ENCODE measurements at places on chromosomes 4 and X.

DNA sequence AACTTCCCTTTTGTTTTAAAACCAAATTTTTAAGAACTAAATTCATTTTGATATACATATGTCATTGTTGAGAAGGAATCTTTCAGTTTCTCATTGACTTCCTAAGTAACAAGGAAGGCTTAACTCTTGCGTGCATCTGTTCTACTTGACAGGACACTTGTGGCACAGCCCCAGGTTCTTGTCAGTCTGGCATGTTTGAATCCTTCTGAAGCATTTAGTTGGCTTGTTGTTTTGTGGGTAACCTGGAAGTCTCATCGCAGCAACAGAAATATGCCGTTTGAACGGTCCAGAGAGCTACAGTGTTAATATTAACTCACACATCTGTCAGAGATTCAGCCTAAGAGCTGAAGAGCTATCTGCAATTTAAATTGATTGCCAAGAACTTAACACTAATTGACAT is 76.0 kb downstream of the GLRA3 start:
- DNase-seq: no peak

GRCh38 chr4:170399581-170400293 is 310.0 kb upstream of the AADAT start:
- no peak for DNase-seq

DNA sequence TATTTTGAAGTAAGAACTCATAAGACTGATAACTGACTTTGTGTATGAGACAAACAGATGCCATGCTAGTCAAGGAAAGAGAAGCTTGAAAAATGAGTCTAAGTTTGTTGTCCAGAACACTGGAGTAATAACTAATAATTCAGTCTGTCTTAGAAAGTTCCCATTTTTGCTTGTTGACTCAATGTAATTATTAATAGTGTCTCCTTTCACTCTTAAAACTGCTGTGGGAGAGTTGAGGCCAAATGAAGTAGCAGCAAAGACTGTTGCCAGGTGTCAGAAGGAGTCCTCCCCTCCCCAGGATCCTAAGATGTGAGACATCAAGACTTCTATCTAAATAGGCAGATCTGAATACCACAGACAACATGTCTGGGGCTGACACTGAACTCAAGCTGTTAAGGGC is 20.8 kb upstream of the FAM13A start:
- no peak for DNase-seq

DNA sequence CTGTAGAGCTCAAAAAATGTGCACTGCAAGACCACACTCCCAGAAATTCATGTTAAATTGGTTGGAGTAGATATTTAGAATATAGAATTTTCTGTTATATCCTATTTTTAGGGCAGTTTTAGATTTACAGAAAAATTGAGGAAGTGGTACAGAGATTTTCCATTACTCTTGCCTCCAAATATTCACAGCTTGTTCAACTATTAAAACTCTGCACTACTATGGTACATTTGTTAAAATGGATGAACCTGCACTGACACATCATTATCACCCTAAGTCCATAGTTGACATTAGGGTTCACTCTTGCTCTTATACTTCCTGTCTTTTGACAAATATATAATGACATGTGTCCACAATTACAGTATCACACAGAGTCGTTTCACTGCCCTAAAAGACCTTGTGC is 1724.5 kb downstream of the C4orf33 start:
- no peak for DNase-seq

DNA sequence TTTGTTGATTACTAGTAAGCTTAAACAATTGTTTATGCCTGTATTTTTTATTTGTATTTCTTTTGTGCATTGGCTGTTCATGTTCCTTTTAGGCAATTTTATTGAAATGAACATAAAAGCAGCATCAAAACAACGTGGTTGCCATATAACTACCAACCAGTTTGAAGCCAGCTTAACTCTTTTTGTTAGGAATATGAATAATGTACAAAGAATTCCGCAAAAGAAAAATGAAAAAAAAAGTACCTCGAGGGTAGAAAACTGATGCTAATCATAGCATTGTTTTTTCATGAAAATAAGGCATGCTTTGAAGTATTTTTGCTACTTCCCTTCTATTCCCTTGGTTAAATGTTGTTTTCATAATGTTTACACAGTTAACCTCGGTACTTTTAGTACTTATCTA is 1024.0 kb upstream of the SLIT2 start:
- DNase-seq: no peak

DNA sequence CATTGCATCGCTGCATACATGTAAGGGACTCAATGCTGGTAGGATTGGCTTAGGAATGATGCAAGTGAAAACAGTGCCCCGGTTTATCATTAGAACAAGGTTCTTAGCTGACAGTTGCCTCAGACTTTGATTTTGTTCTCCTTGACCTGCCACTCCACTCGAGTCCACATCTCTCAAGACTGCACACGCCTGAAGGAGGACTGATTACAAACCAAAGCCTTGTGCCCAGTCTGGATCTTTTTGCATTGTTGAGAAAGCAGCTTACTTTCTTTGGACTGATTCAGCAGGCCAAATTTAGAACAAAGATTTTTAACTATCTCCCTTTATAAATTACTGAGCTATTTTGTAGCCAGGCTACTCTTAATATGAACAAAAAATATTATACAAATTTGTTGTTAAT is 125.6 kb downstream of the PTTG2 start:
- DNase-seq: no peak

DNA sequence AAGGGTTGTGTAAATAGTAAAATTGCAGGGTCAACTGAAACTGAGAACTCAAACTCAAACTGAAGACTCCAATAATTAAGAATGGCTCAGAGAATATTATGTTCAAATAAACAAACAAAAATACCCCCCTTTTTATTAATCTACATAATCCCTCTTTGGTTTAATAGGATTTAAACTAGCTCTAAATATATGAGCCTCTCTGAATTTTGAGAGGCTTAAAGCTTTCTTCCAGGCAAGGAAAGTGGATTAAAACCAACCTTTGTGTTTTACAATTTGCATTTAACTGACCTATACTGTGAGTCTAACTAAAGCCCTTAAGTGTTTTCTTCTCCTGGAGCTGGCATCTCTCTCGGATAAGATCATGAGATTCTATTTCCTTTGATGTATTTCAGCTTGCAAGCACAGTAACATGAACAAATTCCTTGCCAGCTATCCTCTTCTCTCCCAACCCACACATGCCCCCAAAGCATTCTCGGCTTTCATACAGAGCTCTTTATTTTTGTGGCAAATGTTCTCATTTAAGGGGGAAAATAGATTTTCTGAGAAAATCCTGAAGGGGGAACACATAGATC is 1310.8 kb upstream of the AGA start:
- DNase-seq: no peak

DNA sequence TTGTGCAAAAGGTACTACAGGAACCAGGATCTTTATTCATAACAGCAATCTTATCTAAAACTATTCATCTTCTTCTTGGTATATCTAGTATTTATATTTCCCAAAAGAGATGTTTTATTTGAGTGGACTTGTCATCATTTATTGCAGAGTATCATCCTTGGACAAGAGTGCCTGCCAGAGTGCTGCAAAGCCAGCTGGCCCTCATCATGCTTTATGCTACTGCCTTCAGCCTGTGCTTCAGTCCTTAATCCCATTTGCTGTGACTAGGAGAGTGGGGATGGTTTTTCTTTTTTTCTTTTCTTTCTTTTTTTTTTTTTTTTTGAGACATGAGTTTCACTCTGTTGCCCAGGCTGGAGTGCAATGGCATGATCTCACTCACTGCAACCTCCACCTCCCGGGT is 33.5 kb upstream of the ELF2 start:
- no peak for DNase-seq

DNA sequence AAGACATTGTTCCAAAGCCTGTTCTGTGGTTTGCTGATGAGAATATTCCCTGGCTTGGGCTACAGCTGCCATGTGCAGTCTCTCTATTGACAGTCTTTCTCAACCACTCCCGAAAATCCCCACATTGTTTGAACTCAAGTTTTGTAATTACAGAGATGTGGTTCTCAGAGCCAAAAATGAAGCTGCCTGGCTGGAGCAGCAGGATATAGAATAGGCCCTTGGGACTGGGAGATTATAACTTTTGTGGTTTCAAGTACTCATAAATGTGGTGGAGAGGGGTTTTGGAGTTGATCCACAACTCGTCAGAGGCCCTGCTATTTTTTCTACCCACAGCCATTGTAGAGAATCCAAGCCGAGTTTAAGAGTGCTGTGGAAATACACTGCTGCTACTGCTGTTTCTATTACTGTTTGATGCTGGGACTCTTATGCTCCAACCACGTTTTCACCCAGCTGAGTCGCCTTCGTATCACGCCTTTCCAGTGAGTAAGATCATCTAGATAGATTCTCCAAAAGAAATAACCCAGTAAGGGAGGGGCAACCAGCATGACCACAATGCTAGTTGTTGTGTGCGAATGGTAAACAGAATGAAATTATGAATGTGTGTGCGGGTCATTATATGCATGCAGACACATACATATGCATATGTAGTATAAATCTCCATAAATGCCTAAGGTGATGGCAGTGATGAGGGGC is 57.1 kb upstream of the ATXN3L start:
- DNase-seq: no peak

GRCh38 chrX:10714531-10714930 is 94.1 kb upstream of the MID1 start:
- DNase-seq: no peak

DNA sequence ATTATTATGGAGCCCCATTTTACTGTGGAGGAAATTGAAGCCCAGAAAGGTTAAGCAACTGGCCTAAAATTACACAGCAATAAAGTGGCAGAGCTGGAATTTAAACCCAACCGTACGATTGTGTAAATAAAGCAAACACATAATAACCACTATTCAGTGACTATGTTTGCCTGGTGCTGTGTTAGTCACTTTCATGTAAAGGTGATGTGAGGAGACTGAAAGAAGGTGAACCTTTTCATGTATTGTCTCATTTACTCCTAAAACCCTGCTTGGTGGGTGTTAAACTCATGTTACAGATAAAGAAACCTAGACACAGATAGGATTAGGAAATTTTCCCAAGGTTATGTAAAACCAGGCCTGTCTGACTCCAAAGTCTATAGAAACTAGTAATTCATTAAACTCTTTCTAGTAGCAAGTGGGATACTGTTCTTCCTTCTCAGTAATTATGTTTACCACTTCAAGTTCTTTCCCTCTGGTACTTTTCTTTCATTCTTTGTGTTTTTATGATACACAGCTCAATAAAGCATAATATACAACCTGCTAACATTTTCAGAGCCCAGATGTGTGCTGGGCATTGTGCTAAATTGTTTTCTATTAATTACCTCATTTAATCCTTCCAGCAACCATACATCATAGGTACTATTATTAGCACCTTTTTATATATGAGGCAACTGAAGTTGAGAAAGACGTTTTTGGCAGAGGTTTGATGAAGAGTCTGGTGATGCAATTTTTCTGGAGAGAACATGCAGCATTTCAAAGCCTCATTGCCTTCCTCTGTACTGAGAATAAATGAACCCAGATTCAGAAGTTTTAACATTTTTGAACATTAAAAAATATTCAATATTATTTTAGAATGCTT is 202.7 kb downstream of the SPRY1 start:
- DNase-seq: no peak

DNA sequence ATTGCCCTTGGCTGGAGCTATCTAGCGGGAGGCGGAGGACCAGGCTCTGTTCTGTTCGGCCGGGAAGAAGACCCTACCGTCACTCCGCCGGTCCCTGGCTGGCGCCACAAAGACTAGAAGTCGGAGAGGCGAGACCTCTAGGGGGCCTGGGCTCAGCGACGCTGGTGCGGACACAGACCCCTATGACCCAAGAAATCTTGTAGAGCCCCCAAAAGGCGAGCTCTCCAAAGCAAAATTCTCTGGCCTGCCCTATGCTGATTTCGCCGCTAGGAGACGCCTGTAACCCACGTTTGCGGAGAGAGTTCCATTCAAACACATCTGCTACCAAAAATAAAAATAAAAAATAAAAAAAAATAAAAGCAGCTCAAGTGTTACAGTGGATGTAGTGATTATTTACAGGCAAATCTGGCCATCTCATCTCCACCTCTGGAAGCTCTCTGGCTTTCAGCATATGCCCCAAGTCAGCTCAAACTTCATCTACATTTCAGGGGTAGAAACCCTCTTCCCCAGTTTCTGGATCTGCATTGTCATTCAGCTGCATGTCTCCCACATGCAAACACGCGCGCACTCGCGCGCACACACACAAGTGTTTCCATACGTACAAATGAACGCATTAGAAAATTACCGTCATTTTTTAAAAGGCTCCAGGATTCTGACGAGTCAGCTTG is 2.4 kb upstream of the PCDH10 start:
- DNase-seq: no peak

- DNase-seq: no peak
Measured at GRCh38 chr4:93710847-93711430, 117.6 kb upstream of the ATOH1 start.

GRCh38 chr4:151025759-151026158 is 10.7 kb upstream of the LRBA start:
- DNase-seq: no peak

GRCh38 chr4:17562157-17562556 is 14.8 kb upstream of the LAP3 start:
- DNase-seq: no peak

- no peak for DNase-seq
Measured at GRCh38 chr4:1408418-1408817, 2.2 kb upstream of the NKX1-1 start.

DNA sequence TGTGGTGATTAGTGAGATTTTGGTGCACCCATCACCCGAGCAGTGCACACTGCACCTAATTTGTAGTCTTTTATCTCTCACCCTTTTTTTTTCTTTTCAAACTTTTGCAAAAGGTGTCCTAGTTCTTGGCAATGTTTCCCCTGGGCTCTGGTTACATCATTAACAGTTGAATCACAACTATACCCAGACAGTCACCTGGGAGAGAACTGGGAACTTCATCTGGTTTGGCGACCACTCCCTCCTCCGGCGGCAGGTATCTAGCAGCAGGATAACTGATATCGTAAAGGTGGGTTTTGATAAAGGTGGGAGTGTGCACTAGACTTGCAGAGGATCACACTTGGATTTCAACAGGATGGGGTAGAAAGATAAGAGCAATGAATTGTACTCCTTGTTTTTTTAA is 140.5 kb downstream of the CHIC2 start:
- no peak for DNase-seq

GRCh38 chr4:123455360-123455759 is 58.8 kb downstream of the SPRY1 start:
- no peak for DNase-seq

GRCh38 chr4:168708108-168708507 is 211.3 kb downstream of the PALLD start:
- no peak for DNase-seq

GRCh38 chrX:24335871-24336270 is 22.0 kb upstream of the SUPT20HL2 start:
- no peak for DNase-seq

GRCh38 chr4:79206660-79207059 is 119.2 kb downstream of the NAA11 start:
- DNase-seq: no peak
